Activated effector memory CD4-positive, alpha-beta T cell treated with anti-CD3 and anti-CD28 coated beads, Interleukin-2, amount 50 U/mL, for 16 hours (primary cell): ENCODE measurements at places on chromosomes 7 and 10.

- DNase-seq: no peak
Observed at GRCh38 chr7:33774762-33775523, 130.4 kb upstream of the BMPER start.

- DNase-seq: no peak
Observed at GRCh38 chr10:68516766-68517165, 10.6 kb downstream of the SLC25A16 start.

DNA sequence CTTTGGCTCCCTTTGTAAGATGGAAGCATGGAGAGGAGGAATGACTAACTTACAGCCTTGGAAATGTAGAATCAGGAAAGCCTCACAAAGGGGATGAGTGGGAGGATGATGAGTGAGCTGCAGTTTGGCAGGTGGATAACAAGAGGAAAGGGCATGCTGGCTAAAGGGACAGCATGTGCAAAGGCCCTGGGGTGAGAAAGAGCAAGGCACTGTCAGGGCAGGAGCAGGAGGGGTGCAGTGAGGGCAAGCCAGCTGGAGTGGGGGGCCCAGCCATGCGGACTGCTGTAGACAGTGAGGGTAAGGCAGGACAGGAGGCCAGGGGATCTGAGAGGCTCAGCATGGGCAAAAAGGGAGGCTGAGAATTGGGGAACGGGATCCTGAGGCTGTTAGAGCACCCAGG, 20.5 kb downstream of the TLL2 start:
- no peak for DNase-seq

GRCh38 chr10:132166216-132166950, 20.4 kb upstream of the DPYSL4 start:
- DNase-seq: no peak

DNA sequence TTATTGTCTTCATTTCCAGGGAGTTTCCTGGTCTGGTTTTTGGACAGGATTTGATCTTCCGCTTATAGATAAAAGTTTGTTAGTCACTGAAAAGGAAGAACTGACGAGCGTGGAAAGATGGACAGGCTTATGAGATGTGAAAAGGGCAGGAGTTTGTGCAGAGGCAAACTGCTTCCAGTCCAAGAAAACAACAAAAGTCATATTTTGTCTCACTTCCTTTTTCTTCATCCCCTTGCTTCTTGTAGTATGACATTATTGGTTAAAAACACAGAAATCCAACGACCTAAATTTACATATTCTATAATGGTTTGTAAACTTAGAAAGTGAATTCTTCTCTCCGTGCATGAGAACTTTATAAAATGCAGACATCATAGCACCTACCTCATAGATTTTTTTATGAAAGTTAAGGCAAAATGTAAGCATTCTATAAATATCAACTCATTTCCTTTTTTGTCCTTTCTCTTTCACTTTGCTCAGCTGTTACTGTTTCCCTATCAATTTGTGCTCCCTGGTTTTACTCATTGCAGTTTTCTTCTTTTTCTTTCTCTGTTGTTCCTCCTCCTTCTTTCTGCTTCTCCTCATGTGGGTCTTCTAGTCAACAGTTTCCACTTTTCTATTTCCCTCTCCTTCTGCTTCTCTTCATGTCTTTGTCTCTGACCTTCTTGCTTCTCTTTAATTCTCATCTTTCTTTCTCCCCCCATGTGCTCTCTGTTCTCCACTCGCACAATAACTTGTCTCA, 370.2 kb downstream of the ARL4A start:
- DNase-seq: no peak

DNA sequence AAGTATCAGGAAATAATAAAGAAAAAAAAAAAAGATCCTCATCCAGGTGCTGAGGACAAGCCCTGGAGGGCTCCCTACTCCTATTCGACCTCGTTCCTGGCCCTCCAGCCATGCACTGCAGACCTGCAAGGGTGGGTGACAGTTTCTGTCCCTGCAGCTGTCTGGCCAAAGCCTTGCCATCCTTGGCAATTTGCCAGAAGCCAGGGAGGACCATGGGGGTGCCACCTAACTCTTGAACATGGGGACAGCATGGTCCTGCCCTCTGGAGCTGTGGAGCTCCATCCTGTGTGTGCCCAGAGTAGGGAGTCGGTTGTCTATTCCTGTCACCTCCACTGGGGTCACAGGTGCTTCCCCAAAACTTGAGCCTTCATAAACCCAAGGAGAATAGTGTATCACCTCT, 27.8 kb downstream of the DMBT1 start:
- no peak for DNase-seq

DNA sequence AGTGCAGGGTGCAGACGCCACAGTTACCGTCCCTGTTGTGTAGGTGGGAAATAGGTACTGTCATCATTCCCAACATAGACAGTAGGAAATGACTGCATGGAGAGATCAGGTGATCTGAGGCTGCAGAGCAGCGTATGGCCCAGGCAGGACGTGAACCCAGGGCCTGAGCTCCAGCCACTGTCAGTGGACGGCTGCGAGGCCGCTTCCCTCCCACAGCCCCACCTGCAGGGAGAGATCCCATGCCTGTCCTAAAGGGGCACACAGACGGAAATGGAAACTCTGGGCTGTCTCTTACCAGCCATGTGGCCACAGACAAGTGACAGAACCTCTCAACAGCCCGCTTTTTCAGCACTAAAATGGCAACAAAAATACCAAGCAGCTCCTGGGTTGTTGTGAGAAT, 44.5 kb upstream of the MNX1 start:
- no peak for DNase-seq

- no peak for DNase-seq
Observed at GRCh38 chr10:28509286-28509685, 23.6 kb upstream of the WAC start.

DNA sequence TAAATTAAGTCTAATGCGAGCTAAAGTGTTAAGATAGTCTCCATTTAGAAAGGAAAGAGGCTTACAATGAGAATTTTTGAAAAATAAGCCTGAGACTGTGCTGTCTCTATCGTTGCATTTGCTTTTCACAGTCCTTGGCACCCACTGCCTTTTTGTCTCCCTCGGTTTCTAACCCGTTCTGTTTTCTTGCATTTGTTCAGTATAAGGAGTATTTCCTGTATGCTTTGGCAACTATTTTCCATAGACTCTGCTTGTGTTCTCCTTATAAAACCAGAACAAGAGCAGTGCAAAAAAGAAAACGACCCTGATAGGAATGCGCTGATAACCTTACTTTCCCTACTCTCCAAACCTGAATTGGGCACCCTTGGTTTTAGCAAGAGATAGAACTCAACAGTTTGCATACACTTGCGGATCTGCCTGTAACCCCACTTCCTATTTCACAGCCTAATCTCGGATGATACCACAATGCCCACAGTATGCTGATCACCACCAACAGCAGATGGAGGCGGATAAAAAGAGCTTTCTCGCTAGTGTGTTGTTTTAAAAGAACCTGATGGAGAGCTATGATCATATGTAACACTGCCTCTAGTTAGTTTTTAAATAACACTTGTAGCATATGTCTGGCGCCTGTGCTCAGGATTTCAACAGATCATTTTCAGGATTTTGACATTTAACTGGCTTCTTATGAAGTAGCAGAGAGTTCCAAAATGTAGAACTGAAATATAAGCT, 1.6 kb upstream of the ARHGAP12 start:
- DNase-seq: no peak

- no peak for DNase-seq
Observed at GRCh38 chr10:91864744-91865143, 44.5 kb downstream of the FGFBP3 start.

DNA sequence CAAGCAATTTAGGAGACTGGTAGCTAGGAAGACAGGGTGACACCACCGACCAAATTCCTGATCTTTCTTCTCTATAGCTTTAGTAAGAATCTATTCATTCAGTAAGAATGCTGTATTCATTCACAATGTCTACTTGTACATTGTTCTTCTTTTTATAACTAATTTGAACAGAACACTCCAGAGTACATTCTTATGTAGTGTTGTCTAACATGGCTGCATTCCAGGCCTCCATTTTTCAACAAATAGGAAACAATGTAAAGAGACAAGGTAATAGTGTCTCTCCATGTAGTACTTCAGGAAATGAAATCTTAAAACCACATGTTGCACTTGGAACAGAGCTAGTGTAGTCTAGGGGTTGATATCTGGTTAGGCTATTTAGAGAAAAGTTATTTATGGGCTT, 1.8 kb downstream of the VCL start:
- DNase-seq: no peak

- DNase-seq: peak; percentile 50
Observed at GRCh38 chr10:75240329-75241076, 4.7 kb upstream of the COMTD1 start.

DNA sequence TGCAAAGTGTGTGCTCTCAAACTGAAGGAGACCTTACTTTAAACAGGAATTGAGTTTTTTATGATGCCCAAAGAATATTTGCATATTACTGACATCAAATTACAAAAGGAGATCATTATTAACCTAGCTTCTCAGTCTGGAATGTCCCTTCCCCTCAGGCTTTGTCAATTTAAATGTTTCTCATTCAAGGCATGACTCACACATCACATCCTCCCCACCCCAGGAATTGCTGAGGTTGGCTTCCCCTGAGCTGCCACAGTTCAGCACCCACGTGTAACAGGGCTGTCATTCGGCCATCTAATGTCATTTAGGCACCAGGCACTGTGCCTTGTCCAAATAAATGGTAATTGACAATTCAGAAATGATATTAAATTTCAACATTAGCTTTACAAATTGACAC, 305.9 kb upstream of the MGMT start:
- DNase-seq: no peak

GRCh38 chr10:27482984-27483956, 20.8 kb upstream of the RAB18 start:
- DNase-seq: no peak

GRCh38 chr10:99297033-99297432, 32.1 kb upstream of the CNNM1 start:
- no peak for DNase-seq
